ENCODE measurements at places on chromosomes 5 and 9.

DNA sequence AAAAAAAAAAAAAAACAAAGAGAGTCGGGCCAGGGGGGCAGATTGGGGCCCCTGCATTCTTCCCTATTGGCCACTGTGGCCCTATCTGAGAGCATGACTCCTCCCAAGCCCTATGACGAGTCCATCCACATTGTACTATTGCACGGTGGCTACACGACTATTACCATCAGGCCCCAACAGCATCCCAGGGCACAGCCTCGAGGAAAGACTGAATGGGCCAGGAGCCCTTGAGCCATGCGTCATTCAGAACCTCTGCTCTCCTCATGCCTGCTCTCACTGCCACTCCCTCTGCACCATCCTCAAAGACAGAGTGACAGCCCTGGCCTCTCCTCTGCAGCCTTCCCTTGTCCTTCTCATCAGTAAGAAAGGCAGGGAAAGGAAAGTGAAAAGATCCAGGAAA, 20.2 kb upstream of the ORM1 start:
- no peak for DNase-seq

- DNase-seq: no peak
Measured at GRCh38 chr5:170407062-170407461, 17.9 kb upstream of the KCNMB1 start.

DNA sequence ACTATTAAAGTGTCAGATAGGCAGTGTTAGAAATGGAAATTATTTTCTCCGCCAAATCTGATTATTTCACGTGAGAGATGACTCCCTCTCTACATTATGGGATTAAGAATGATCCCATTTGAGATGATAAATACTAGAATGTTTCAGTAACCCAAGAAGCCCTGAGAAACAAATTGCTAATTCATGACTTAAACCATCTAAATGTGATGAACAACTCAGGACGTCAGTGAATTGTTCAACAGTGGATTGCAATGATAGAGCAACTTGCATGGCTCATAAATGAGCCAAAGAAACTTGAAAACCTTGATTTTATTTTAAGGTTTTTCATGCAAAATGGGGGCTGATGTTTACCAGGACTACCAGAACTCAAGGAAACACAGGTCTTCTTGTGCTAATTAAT, 350.5 kb upstream of the WWC1 start:
- DNase-seq: no peak

DNA sequence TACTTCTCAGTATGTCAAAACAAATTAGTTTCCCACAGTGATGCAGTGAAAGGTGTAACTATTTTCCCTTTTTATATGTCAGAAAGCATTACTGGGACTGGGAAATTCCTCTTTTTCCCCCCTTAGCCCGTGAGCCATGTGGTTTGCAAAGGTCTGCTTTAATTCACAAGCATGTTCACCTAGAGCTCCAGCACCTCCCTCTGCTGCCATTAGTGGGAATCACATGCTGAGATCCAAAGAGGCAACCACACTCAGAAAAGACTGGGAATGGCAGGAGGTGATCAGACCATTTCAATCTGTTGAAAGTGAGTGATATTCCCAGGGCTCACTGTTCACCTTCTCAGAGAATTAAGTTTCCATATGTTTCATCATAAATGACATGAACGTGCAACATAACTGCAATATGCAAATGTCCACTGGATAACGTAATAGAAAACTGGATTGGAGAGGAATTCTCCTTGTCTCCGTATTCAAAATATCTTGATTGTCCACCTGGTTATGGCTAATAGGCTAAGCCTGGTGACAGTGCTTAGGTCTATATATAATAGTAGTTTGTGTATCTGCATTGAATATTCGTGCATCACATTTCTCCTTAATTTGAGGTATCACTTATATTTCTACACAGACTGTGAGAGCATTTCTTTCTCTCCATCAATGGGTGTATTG, 703.5 kb upstream of the WWC1 start:
- peak; percentile 10 for DNase-seq

GRCh38 chr9:92804727-92805126, 40.1 kb upstream of the BICD2 start:
- no peak for DNase-seq

- no peak for DNase-seq
Measured at GRCh38 chr9:134994926-134995791, 77.4 kb upstream of the FCN1 start.

DNA sequence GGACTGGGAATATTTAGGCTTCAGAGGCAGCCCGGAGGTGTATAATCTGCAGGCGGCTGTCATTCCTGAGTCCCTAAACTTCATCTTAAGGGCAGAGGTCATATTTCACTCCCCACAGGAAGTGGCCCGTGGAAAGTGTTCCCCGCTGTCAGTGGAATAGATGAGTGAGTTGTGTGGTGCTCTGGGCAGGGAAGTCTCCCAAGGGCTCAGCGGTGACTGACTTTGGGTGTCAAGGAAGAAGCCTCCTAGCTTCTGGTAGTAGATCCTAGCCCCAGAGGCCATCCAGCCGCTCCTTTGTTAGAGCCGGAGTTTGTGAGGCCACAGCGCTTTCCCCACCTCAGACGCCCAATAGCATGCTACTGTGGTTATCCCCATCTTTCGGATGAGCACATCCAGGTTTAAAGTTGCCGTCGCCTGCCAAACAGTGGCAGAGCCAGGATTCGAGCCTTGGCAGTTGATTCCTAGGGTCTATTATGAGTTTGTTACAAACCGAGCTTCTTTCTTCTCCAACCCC, 38.9 kb upstream of the TIFAB start:
- DNase-seq: no peak

DNA sequence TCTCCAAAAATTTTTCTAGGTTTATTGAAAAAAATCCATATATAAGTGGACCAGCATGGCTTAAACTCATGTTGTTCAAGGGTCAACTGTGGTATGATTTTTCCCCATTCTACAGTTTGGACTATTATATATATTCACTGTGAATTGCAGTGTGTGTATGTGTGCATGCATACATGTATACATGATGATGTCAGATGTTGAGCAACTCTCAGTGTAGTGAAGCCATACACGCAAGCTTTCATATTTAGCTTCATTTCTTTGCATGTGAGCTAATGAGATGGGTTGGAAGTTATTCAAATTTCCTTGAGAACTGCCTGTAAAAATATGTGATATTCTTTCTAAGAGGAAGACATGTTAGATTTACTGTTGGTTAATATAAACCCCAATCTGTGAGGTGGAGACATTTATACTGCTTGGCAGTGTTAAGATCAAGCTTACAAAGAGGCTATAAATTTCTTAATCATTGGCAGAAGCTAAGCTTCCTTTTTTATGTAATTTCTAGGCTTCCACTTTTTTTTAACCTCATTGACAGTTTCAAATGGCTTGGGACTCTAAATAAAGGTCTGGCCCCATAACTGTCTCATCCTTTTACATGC, 134.8 kb downstream of the GABRG2 start:
- DNase-seq: no peak

DNA sequence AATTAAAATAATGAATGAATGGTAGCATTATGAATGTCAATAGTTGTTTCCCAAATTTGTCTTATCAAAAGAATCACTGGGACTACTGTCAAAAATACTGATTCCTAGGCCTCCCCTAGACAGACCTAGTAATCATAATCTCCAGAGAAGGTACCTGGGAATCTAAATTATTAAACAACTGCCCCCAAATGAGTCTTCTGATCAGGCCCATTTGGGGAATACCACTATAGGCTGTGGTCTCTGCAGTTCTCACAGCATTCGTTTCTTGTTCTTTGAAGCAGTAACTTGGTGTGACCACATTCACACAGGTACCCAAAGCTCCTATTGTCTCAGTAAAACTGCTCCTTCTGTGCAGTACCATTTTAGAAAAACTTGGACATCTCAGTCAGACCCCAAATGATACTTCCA, 230.9 kb downstream of the PIK3R1 start:
- DNase-seq: no peak

All from 8988T (cell line).